ENCODE measurements at places on chromosomes 1 and 21.
A peak's percentile ranks its signal among the peaks of the same experiment; 100 is the strongest.

GRCh38 chr1:225697428-225697827 lies 44.5 kb upstream of the ENAH start:
- no peak for DNase-seq

GRCh38 chr1:160997323-160998038 lies 23.5 kb downstream of the F11R start:
- no peak for DNase-seq

- no peak for DNase-seq
Observed at GRCh38 chr1:26530410-26530894, 891 bp downstream of the RPS6KA1 start.

- no peak for DNase-seq
Observed at GRCh38 chr1:27428316-27429028, 36.0 kb downstream of the GPR3 start.

GRCh38 chr1:179002552-179003345 lies 22.9 kb upstream of the FAM20B start:
- peak; percentile 93 for DNase-seq

DNA sequence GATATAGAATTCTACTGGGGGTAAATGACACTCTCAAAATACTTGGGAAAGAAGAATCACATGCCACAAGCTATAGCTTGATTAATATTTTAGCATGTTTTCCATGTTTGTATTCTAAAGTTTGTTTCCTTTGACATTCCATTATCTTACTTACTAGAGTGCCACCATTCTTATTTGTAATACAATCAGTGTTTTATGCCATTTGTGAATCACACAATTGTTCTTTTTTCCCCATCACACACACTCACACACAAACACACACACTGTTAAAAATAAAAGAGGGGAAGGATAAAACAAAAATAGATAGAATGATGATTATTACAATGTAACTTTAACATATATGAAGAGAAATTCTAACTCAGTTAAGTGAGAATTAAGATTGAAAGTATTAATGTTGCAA lies 16.0 kb upstream of the TEKT2 start:
- DNase-seq, result no peak

GRCh38 chr1:12436345-12436658 lies 181.7 kb downstream of the DHRS3 start:
- no peak for DNase-seq

- no peak for DNase-seq
Observed at GRCh38 chr1:42128499-42128898, 24.7 kb upstream of the GUCA2B start.

GRCh38 chr1:202135221-202135721 lies 9.3 kb downstream of the ARL8A start:
- peak; percentile 68 for DNase-seq

DNA sequence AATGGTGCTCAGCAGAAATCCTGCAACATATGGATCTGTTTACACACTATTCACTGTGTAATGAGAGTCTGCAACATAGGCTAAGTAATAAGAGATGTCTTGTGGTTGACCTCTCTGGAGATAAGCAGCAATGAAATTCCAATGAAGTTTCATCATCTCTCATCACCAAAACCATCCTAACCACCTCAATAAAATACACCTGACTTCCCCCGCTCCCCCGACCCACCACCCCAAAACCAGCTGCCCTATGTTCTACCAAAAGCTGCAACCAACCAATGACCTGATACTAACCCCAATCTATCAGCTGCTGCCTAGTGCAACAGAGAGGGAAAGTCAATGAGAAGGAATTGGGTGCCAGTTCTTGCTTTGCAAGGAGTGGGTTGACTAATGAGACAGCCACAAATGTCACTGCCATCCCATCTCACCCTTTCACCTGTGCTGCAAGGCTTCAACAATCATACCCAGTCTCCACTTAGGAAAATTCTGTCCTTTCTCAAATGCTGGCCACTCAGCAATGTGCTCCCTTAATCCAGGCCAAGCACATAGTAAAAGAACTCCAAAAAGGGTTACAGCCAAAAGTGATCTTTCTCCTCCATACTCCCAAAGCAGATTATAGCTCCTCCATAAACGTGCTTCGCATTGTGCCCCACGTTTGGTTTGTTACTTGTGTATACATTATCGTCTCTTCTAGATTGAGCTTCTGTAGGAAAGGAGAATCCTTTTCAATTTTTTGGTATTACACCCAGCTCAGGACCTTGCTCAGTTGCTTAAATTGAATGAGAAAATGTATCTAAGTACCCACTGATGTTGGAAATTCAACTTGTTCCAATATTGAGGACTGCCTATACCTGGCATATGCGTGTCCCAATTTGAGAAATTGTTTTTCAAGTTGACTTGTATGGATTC lies 29.0 kb downstream of the MRPL39 start:
- no peak for DNase-seq

DNA sequence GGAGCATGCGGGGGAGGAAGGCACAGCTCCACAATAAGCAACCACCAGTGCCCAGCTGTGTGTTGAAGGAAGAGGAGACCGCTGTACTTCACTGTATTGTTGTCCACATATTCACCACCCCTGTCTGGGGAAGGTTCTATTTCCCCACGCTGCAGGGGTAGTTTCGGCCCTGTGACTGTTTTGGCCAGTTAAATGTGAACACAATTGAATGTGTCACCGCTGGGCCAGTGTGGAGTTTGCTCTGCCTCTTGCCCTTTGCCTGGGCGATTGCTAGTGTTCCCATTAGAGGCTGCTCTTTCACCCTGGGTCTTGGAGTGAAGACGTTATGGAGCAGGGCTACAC lies 32.6 kb downstream of the UBE4B start:
- DNase-seq, result no peak

GRCh38 chr1:241074507-241074906 lies 282.5 kb downstream of the RGS7 start:
- no peak for DNase-seq

DNA sequence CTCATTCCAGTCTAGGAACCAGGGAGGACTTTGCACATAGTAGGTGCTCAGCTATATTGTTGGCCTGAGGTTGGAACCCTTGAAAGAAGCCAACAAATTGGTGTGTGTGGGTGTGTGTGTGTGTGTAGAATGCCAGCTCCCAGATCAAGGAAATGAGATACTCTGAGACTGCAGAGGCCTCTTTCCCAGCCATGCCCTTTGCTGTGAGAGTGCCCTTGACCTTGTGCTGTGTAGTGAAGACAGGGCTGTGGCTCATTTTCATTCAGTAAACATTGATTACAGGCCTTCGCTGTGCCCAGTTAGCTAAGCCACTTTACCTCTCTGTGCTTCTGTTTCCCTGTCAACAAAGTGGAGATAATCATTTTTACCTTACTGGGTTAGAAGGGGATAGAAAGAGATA lies 3.2 kb downstream of the CYP4B1 start:
- DNase-seq, result no peak

- peak; percentile 83 for DNase-seq
Observed at GRCh38 chr1:68232289-68233148, at the start of gene WLS. Gene WLS (minus strand): TSS chr1:68232523. CDS start chr1:68232299, 224 bp downstream.

All from NT2/D1 (cell line).